ENCODE measurements at places on chromosomes 5 and 9. TPM values are rescaled to one million over a fixed set of nuclear protein-coding genes. Genes with fewer than 3 reads are reported as not detected.
A peak's percentile ranks its signal among the peaks of the same experiment; 100 is the strongest.

Gene PTGES2
- total RNA-seq = 44.1 TPM

Gene IFNK
- not detected for total RNA-seq

Gene CRB2
- total RNA-seq = 2.4 TPM

Gene GRXCR2
- total RNA-seq = not detected

Gene PCDHA1
- not detected for total RNA-seq

Gene TRIO
- total RNA-seq = 291 TPM

Gene MARCHF6
- total RNA-seq = 139 TPM

Gene PFDN1
- total RNA-seq = 202 TPM

Gene PCYOX1L
- total RNA-seq = 16.6 TPM

Gene JMY
- total RNA-seq = 9.0 TPM

DNA sequence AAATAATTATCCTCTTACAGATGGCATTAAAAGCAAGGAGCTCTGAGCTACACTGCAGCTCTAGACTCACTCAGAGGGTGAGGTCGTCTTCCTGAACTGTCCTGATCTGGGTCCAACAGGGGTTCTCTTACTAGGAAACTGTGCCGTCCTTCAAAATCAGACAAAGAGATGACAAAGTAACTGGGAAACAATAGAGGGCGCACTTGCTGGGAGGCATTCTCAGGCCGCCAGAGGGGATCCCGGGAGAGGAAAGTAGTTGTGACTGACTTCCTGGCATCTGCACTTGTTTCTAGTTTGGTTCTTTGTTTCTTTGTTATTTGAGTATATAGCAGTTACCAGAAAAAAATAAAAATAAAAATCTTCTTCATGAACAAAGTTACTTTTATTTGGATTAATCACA is 142.9 kb upstream of the MSX2 start:
- no peaks in the 10 kb centered on the region for H3K4me1 ChIP-seq
- H3K27me3 ChIP-seq = no peaks in the 10 kb centered on the region
- H3K27ac ChIP-seq = no peak overlapping the region
- no peaks in the 10 kb centered on the region for H3K36me3 ChIP-seq

- H3K4me3 ChIP-seq = no peak overlapping the region
- no peak for DNase-seq
- no peaks in the 10 kb centered on the region for H3K27me3 ChIP-seq
- no peaks in the 10 kb centered on the region for H3K36me3 ChIP-seq
- H3K27ac ChIP-seq = no peak overlapping the region
Observed at GRCh38 chr9:8560560-8561525, 761.3 kb upstream of the DMAC1 start.

- no peak for DNase-seq
- peak overlapping the region; percentile 99 for H3K27ac ChIP-seq
- peaks cover 9% of the 10 kb centered on the region for H3K4me1 ChIP-seq
- H3K27me3 ChIP-seq = no peaks in the 10 kb centered on the region
- H3K36me3 ChIP-seq = no peaks in the 10 kb centered on the region
Observed at GRCh38 chr5:91383956-91384300, 811 bp upstream of the ARRDC3 start.

GRCh38 chr9:107982001-107982400 is 492.4 kb upstream of the KLF4 start:
- H3K4me1 ChIP-seq = no peaks in the 10 kb centered on the region
- no peak overlapping the region for H3K27ac ChIP-seq
- DNase-seq = no peak
- no peaks in the 10 kb centered on the region for H3K36me3 ChIP-seq

- peaks cover 2% of the 10 kb centered on the region for H3K27me3 ChIP-seq
- H3K36me3 ChIP-seq = no peaks in the 10 kb centered on the region
- H3K4me1 ChIP-seq = no peaks in the 10 kb centered on the region
- DNase-seq = no peak
Observed at GRCh38 chr9:136695955-136696354, 8.7 kb upstream of the AGPAT2 start.

GRCh38 chr9:114100536-114100935 is 1.4 kb upstream of the KIF12 start:
- no peak overlapping the region for H3K4me3 ChIP-seq
- peaks cover 2% of the 10 kb centered on the region for H3K27me3 ChIP-seq
- DNase-seq = no peak
- H3K36me3 ChIP-seq = no peaks in the 10 kb centered on the region

GRCh38 chr5:145362266-145362665 is 472.9 kb downstream of the PRELID2 start:
- H3K27me3 ChIP-seq = no peaks in the 10 kb centered on the region
- H3K36me3 ChIP-seq = no peaks in the 10 kb centered on the region
- H3K4me1 ChIP-seq = peaks cover 17% of the 10 kb centered on the region
- peak overlapping the region; percentile 12 for H3K4me3 ChIP-seq
- DNase-seq = peak; percentile 92

- H3K36me3 ChIP-seq = peaks cover 7% of the 10 kb centered on the region
- H3K4me1 ChIP-seq = peaks cover 18% of the 10 kb centered on the region
- no peaks in the 10 kb centered on the region for H3K27me3 ChIP-seq
- no peak overlapping the region for H3K4me3 ChIP-seq
- DNase-seq = peak; percentile 86
Observed at GRCh38 chr5:154214371-154215106, 24.0 kb downstream of the GALNT10 start.

- no peaks in the 10 kb centered on the region for H3K36me3 ChIP-seq
- no peaks in the 10 kb centered on the region for H3K4me1 ChIP-seq
- DNase-seq = no peak
- H3K4me3 ChIP-seq = no peak overlapping the region
- no peaks in the 10 kb centered on the region for H3K27me3 ChIP-seq
- no peak overlapping the region for H3K27ac ChIP-seq
Observed at GRCh38 chr5:3484836-3485235, 110.8 kb upstream of the IRX1 start.

DNA sequence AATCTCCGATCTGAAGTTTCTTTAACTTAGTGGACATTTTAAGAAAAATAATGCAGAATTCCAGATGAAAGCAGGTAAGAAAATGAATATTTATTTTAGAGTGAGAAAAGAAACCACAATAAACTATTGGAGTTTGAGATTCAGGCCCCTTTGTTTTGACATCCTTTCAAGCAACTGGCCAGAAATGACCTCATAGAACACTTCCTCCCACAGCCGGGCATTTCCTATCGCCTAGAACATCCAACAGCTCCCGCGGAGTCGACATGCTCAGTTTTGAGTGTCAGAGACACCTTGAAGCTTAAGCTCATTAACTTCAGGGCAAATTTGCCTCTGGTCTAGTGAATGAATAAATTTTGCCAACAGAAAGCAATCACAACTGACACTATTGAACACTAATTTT is 369.2 kb downstream of the TLE4 start:
- no peaks in the 10 kb centered on the region for H3K36me3 ChIP-seq
- no peak overlapping the region for H3K27ac ChIP-seq
- no peak overlapping the region for H3K4me3 ChIP-seq
- H3K27me3 ChIP-seq = no peaks in the 10 kb centered on the region

GRCh38 chr9:71858812-71859211 is 52.2 kb downstream of the ABHD17B start:
- no peak overlapping the region for H3K4me3 ChIP-seq
- DNase-seq = peak; percentile 28
- H3K27me3 ChIP-seq = no peaks in the 10 kb centered on the region

DNA sequence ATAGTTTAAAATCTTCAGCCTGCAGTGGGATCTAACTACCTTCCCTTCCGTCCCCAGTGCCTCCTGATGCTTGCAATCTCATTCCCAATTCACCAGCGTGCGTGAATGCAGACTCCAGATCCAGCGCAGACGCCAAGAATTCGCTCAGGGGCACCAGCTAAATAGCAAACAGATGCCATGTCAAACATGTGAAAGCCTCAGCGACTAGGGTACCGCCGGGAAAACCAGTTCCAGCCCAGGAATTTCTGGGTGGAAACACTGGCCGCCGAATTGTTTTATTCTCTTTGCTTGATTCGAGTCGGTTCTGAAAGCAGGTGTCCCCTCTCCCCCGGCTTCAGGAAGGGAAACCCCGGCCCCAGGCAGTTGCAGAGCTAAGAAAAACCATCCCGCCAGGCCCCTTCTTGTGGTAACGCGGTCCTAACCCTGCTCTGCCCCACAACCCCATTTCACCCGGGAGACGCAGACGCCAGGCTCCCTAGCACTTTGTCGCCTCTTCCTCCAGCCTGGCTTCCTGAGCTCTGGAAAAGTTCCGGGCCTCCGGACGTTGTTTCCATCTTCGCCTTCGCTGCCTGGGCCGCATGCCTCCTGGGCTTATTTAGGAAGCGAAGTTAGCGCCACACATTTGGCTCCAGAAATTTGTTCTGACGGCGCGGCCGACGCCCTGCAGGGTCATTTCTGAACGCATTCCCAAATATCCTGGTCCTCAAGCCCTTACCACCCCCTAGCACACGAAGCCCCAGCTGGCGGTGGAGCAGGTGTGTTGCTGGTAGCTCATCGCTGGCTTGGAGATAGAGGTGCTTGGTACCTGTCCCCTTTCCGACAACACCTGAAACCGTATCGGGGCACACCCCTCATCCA is 665 bp upstream of the LVRN start:
- peaks cover 14% of the 10 kb centered on the region for H3K4me1 ChIP-seq
- no peaks in the 10 kb centered on the region for H3K36me3 ChIP-seq
- H3K27me3 ChIP-seq = peaks cover 36% of the 10 kb centered on the region

GRCh38 chr9:127232833-127233549 is 31.6 kb upstream of the GARNL3 start:
- H3K4me1 ChIP-seq = no peaks in the 10 kb centered on the region
- no peak overlapping the region for H3K27ac ChIP-seq
- H3K4me3 ChIP-seq = no peak overlapping the region
- DNase-seq = no peak

DNA sequence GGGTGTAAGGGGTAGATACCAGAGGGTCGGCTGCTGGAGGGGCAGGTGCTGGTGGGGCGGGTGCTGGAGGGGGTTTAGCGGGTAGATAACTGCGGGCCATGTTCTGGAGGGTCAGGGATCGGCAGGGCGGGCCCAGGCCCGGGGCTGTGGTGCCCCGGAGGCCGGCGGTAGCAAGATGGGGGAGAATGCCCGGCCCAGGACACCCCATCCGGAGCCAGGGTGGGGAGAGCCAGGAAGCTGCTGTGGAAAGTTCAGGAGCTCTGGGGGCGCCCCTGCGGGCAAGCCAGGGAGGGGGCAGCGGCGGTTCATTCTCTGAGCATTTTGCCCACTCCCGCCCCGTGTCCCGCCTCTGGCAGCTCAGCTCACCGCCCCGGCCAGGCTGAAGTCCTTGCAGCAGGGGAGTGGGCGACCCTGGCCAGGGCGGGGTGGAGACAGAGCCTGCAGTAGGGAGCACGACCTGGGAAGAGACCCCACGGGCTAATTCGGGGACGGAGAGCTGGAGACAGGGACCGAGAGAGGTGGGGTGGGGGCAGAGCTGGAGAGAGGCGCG is 538 bp downstream of the PRRT1B start:
- H3K4me1 ChIP-seq = peaks cover 3% of the 10 kb centered on the region
- H3K27me3 ChIP-seq = peaks cover 25% of the 10 kb centered on the region
- DNase-seq = no peak
- H3K36me3 ChIP-seq = no peaks in the 10 kb centered on the region

DNA sequence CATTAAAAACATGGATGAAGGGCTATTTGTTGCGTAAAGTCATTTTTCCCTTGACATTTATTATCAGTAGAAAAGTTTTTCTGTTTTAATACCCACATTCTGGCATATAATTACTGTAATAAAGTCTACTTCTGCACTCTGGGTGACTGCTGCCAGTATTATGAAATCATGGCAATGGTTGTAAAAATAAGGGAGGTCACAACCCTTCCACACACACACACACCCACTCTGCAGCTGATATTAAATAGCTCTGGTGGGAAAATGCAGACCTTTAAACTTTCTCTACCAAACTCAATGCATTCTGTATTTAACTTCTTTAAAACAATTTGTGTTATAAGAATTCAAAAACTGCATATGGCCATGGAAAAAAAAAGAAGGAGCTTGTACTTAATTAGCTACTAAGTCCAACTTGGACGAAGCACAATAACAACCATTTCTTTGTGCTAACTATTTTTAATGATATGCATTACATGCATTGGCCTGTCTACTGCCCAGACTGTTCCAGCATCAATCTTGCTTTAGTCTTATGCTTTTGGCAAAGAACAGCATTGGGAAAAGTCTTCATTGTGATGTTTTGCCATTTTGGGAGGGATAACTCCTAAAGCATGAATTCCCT is 137.6 kb upstream of the MAP3K1 start:
- no peak overlapping the region for H3K27ac ChIP-seq
- no peaks in the 10 kb centered on the region for H3K36me3 ChIP-seq
- peaks cover 5% of the 10 kb centered on the region for H3K4me1 ChIP-seq
- no peak overlapping the region for H3K4me3 ChIP-seq
- H3K27me3 ChIP-seq = no peaks in the 10 kb centered on the region
- no peak for DNase-seq

GRCh38 chr5:159878988-159879471 is 37.3 kb upstream of the ADRA1B start:
- no peaks in the 10 kb centered on the region for H3K27me3 ChIP-seq
- DNase-seq = peak; percentile 84
- H3K27ac ChIP-seq = peak overlapping the region; percentile 38
- no peak overlapping the region for H3K4me3 ChIP-seq
- peaks cover 23% of the 10 kb centered on the region for H3K4me1 ChIP-seq
- no peaks in the 10 kb centered on the region for H3K36me3 ChIP-seq

- H3K27me3 ChIP-seq = no peaks in the 10 kb centered on the region
- H3K4me3 ChIP-seq = no peak overlapping the region
- no peaks in the 10 kb centered on the region for H3K36me3 ChIP-seq
- no peak overlapping the region for H3K27ac ChIP-seq
- peaks cover 2% of the 10 kb centered on the region for H3K4me1 ChIP-seq
Observed at GRCh38 chr5:9419794-9420193, 126.1 kb downstream of the SEMA5A start.

DNA sequence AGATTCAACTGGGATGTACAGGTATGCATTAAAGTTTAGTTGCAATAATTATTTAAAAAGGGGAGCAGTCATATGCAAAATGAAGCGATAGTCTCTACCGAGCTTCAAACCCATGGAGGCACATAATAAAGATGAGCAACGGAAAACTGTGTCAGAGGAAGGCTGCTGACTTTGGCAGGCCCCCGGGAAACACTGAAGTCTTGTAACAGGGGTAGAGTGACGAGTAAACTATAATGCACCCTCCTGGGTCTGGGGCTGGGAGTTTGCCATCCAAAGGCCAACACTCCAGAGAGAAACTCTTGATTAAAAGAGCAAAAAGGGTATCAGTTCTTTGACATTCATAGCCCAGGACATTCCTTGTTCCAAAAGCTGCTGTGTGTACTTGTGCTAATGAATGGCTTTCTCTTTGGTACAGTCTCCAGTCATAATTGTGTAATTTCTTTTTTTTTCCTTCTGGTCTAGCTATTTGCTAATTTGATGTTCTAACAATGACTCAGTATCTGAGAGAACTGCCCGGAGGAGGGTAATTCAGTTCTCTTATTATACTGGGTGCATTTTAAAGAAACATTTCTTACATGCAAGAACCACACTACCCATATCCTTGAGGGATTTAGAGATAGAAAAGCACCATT is 59.2 kb downstream of the TNC start:
- H3K4me3 ChIP-seq = no peak overlapping the region
- no peaks in the 10 kb centered on the region for H3K27me3 ChIP-seq
- peak overlapping the region; percentile 25 for H3K27ac ChIP-seq
- H3K4me1 ChIP-seq = peaks cover 24% of the 10 kb centered on the region

GRCh38 chr9:15136646-15137045 is 170.4 kb downstream of the TTC39B start:
- no peak for DNase-seq
- no peak overlapping the region for H3K27ac ChIP-seq
- H3K4me3 ChIP-seq = no peak overlapping the region
- H3K4me1 ChIP-seq = no peaks in the 10 kb centered on the region
- no peaks in the 10 kb centered on the region for H3K27me3 ChIP-seq

All from astrocyte (in vitro differentiated cells and primary cell).